Astrocyte of the hippocampus (primary cell): ENCODE measurements at places on chromosomes 5 and 9.

DNA sequence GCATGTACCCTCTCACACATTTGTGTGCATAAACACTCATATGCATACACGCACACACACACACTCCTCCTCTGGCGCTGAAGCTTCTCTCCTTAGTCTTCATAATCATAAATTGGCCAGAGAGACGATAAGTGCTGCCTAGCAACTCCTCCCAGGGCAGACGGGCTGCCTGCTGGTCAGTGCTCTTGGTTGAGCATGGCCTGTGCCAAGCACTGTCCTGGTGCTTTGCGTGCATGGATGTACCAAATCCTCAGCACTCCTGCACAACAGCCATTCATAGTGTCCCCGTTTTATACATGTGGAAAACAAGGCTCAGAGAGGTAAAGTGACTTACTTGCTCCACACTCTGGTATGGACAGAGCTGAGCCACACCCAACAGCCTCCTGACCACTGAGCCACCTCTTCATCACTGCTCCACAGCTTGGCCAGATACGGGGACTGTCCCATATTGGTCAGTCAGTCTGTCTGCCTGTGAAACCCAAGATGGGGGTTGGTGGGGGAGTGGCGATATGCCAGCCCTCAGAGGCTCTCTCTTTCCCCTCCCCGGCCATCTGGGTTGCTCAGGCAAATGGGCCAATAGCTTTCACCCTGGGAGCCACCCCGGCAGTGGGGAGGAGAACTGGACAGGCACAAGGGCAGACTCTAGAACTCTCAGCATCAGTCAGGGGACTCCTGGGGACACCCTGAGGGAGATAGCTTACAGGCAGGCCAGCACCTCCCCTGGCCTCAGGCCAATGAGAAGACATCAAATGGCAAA is 64.3 kb upstream of the GARNL3 start:
- no peak for DNase-seq

DNA sequence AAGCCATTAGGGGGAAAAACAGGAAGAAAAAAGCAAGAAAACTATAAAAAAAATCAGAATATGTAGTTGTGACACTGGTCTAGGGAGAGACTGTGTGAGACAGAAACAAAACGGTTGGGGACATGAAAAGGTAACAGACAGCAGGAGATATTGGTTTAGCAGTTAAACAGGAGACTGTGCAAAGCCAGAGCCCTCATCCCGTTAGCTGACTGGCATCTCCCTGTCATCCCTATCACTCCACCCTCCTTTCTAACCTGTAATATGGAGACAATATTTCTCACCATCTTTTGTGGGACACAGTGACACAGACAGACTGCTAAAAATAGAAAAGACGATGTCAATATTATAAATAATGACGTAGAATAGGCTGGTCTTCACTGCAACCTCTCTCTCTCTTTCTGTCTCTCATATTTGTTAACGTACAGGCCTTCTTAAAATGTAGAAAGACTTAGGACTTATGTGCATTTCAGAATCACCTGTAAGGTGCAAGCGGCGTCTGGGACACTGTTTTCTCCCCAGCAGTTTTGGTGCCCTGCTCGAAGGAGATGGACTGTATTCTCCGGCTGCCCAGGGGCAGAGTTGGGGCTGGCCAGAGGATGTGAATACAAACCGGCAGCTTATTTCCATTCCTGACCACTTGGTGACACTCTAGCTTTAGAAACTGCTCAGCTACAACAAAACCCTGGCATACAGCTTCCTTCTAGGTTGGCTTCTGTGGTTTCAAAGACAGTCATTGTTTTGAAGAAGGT is 190.6 kb downstream of the MAT2B start:
- peak; percentile 84 for DNase-seq

DNA sequence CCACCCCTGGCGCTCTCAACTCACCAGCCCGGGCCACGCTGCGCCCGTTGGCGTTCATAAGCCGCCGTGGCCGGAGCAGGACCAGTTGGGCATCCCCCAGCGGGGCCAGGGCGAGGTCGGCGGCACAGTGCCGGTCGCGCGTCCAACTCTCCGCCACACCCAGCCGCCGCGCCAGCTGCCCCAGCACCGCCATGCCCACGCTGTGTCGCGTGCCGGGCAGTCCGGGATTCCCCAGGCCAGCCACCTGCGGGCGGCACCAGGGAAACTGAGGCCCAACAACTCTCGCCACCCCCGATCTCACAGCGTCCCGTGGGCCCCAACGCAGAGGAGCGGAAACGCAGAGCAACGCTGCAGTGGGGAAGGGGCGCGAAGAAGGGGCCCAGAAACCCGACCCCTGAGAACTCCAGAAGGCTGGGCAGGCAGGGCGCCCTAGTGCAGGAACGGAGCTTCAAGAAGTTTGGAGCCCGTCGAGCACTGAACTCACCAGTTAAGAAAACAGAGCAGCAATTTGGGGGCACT is 453 bp downstream of the PTRH1 start:
- peak; percentile 36 for DNase-seq

DNA sequence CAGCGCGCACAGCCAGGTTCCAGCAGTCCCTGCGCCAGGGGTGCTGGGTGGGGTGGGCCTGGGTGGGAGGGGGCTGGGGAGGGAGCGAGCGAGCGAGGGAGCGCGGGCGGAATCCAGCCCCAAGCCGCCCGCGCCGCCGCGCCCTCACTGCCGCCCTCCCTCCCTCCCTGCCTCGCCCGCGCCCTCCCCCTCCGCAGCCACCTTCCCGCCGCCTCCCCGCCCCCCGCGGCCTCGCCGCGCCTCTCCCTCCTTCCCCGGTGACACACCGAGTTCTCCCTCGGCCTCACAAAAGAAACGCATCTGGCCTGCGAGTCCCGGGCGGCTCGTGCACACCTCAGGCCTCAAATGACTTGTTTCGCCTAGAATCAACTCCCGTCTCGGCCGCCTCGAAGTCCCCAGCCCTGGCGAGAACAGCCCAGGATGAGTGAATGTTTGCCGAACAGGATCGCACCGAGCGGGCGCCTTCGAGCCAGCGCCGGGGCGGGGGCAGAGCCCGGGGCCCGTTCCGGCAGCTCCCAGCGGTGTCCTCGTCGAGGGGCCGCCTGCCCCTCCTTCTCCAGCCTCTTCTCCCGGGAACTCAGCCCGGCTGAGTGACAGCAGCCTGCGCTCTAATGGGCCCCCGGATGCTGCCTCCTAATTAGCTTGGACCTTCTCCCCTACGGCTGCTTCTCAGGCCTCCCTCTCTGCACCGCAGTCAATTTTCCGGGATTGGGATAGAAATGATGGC is 371 bp upstream of the PITX1 start:
- peak; percentile 32 for DNase-seq

GRCh38 chr5:58466939-58467338 is 7.1 kb upstream of the PLK2 start:
- peak; percentile 59 for DNase-seq

DNA sequence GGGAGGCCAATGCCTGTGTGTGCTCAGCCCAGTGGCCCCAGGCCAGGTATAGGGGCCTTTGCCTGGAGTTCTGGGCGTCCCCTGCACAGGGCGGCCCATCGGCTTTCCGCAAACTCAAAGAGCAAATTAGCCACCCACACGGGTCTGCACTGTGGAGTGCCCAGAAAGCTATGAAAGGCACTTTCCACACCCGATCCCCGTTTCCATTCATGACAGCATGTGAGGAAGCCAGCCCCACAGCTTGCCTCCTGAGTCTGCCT is 5.2 kb downstream of the DBH start:
- no peak for DNase-seq

- DNase-seq, result peak; percentile 36
These were observed 1.3 kb downstream of the MED10 start for GRCh38 chr5:6376974-6377520.

DNA sequence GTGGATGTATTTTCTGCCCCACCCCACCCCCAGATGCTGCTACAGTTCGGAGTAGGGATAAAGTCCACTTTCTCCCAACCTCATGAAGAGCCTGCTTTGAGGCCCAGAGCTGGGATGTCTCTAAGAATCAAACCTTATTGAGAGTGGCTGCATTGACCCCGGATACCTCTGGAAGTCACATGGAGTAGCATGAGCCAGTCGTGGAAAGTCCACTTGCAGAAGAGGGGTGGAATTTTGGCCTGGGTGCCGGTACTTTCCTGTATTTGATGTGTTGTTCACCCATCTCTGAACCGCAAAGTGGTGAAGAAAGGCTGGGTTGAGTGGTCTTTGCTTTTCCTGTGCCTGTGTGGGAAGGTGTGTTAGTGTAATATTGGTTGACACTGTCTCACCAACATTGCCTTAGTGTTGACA is 3.7 kb downstream of the OTULIN start:
- DNase-seq, result no peak

DNA sequence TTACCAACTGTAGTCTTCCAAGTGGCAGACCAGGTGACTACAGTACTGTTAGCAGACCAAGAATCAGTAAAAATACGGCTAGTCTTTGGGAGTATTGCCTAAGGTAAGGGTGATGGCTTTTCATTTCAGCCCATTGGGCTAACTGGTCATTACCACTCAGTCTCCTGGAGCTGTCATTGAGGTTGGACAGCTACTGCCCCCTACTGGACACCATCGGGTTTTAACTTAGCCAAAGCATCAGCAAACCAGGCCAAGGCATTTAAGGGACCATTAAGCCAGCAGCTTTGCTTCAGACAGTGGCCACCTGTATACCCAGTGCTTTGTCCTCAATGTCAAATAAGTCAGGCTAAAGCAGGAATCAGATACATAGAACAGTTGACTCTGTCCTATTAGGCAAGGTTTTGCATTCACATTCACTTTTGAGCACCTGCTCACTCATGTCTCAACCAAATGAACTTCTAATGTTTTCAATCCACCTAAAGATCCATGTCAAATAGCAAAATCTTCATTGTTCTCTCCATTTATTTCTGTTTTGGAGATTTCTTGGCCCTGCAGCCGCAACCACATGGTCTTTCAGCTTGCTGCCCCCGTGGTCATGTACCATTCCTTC is 117.2 kb downstream of the INVS start:
- peak; percentile 35 for DNase-seq

DNA sequence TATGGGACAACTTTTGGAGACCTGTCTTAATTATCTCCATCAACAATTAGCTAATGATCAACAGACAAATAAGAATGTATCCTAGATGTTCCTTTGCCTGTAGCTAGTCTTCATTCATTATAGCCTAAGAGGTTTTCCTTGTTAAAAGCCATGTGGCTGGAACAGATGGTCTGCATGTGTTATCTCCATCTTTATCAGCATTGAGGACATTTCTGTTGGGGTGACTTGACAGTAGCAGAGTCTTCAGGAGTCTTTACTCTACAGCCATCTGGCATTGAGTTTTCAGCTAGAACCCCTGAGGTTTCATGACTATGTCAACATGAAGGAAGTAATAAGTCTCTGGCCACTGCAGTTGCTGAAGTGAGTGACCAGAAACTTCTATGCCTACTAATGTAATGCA is 106.6 kb upstream of the TLE4 start:
- no peak for DNase-seq

DNA sequence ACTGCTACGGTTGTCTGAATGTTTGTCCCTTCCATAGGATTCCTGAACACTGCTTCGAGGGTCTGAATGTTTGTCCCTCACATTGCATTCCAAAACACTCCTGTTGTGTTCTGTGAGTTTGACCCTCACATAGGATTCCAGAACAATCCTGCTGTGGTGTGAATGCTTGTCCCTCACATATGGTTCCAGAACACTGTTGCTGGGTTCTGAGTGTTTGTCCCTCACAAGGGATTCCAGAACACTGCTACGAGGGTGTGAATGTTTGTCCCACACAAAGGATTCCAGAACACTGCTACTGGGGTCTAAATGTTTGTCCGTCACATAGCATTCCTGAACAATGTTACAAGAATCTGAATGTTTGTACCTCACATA is 201.2 kb downstream of the FOXD4L6 start:
- DNase-seq, result no peak

GRCh38 chr5:132353486-132353995 is 16.0 kb upstream of the SLC22A5 start:
- no peak for DNase-seq

- DNase-seq, result no peak
These were observed 74.8 kb downstream of the CDK5RAP2 start for GRCh38 chr9:120505186-120505585.

- peak; percentile 9 for DNase-seq
These were observed 1249.0 kb upstream of the CDH18 start for GRCh38 chr5:21236971-21237427.

- no peak for DNase-seq
These were observed 25.7 kb upstream of the IL9 start for GRCh38 chr5:135921388-135921787.

- no peak for DNase-seq
These were observed 125.7 kb downstream of the FGF18 start for GRCh38 chr5:171544913-171545765.

DNA sequence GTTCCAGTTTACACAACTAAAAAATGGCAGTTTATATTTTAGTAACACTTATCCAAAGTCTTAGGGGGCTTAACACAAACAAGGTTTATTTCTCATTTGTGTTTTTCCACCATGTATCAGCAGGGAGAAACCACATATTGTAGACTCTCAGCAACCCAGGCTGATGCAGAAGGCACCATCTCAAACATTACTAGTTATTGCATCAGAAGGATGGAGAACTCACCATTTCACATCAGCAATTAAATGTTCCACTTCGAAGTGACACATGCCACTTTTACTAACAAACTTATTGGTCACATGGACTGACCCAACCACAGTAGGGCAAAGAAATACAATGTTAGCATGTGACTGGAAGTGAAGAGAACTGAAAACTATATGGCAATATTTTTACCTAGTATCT is 22.5 kb upstream of the SMC2 start:
- DNase-seq, result no peak
